C1 segment of cervical spinal cord (tissue), 14 donors: ENCODE measurements at places on chromosomes 11 and 22.

DNA sequence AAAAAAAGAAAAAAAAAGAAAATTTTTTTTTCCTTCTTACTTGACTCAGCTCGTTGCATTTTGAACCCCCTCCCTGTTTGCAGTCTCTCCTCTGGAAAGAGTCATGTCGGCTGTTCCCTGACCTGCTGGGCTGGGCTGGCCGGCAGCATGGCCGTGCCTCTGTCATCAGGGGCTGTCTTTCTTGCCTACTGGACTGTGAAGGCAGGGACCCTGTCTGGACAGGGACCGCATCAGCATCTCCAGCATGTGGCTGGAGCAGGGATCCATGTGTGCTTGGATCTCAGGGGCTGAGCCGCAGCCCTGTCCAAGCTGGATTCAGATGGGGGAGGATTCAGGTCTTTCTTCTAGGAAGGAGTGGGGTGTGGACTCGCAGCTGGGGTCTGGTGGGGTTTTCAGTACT, 15.5 kb downstream of the FBLN1 start:
- DNase-seq: no peak

- DNase-seq: no peak
Observed at GRCh38 chr11:10592331-10592730, 23.9 kb upstream of the LYVE1 start.

DNA sequence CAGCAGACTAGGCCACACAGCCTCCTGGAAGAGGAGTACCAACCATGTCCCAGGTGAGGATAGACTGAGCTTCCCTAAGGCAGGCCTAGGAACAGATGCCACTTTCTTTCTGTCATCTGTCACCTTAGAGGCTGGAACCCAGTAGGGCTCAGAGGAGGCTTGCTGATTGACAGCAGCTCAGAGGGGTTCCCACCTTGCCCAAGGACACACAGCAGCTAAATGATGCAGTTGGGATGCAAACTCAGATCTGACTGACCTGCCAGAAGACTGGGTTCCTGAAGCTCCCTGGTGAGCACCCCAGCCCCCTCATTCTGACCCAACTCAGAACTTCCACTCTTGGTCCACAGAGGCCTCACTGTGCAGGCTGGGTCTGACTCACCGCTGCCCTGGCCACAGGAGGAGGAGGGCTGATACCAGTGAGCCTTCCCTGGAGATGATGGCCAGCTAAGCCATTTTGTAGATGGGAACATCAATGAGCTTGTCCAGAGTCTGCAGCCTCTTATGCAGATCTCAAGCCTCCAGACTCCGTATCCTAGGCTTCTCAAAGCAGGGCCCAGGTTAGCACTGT, 14.0 kb downstream of the CAPN5 start:
- DNase-seq: no peak

DNA sequence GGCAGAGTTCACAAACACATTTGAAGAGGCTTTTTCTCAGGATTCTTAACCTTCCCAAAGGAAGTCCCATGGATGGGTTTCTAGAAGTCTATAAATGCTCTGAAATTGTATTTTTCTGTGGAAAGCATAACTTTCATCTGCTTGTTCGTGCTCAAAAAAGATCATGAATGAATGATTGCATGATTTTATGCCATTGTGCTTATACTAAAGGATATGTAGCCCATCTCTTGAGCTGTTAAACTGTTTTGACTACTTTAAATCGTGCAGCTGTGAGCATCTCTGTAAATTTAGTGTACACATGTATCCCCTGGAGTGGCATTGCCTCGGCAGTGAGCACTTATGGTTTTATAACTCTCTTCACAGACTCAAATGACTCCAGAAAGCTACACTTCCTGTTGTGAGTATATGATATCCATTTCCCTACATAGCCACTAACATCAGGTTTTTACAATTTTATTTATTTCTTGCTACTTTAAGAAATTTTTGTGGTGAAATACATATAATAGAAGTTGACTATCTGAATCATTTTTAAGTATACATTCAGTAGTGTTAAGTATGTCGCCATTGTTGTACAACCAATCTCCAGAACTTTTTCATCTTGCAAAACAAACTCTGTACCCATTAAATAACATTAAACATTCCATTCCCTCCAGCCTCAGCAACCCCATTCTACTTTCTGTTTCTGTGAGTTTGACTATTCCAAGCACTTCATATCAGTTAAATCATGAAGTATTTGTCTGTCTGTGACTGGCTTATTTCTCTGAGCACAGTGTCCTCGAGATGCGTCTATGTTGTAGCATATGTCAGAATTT, 8.0 kb downstream of the NEAT1 start:
- no peak for DNase-seq

DNA sequence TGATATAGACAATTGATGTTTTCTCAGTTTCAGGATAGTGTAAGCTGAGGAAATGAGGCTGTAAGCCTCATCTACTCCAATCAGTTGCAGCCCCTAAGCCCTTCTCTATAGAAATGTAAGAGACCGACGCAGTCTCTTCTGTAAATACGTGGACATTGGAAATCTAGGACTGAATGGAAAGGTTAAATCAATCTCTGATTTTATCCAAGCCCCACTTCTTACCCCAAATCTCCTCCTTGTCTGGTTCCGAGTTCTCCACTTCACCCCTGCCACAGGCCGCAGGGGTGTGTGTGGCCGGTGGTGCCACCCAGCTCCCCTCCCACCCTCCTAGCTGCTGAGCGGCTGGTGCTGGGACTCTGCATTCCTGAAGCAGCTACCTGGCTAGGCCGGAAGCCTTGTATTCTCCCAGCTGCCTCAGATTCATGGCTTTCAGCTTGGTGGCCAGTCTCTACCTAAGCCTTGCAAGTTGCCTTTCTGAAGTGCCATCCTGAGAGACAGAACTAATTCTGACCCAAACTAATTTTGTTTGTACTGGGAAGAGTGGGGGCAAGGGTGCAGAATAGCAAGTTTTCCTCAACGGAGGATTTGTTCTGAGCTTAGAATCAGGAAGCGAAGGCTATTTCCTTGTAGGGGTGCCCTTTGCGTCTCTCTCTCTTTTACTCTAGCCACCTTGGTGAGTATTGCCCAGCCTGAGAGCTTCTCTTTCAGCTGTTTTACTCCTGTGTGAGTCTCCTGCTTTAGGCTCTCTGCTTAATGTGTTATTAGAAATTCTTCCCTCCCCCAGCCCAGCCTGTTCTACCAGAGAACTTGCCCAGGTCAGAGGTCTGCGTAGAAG, 749 bp downstream of the VWA5A start:
- no peak for DNase-seq

DNA sequence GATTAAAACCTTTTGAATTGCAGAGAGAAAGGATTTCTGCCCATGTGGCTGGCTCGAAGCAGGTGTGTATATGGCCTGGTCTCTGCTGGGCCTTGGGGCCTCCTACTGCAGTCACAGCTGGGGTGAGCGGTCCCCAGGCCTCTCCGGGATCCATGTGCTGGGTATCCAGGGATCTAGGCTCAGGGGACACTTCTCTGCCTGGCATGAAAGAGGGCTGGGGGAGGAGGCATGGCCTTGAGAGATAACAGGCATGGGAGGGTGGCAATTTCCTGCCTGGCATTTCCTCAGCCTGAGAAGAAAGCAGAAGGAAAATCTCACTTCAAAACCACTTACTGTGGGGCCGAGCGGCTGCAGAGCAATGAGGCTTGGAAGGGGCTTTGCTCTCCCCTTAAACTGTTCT, 20.3 kb upstream of the PARVG start:
- DNase-seq: no peak

DNA sequence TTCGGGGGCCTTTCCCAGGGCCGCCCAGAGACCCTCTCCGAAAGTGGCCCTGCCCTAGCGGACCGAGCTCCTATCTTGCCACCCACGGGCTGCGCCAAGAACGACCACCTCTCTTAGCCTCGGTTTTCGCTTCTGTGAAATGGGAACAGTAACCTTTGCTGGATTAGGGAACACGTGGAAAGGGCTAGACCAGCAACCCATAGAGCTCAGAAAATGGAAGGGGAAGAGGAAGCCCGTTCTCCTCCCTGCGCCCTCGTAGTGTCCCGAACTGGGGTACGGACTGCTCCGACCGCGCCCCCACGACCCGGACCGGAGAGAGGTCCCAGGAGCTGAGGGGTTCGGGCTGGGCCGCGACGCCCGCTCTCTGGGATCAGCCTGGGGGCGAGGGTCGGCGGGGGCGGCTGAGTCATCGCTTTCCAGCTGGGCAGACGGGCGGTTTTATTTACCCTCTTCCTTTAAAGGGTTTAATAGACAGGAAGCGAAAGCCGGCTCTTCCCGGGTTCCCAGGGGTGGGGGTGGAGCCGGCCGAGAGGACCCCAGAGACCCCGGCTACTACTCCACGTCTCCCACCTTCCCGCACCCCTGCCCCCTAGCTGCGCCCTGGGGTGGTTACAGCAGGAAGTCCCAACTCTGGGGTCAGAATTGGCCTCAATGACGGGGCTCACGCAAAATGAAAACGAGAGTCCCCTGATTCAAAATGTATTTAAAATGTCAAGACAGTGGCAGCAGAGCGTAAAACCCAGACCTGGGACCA, 907 bp upstream of the PHLDA2 start:
- DNase-seq: no peak

DNA sequence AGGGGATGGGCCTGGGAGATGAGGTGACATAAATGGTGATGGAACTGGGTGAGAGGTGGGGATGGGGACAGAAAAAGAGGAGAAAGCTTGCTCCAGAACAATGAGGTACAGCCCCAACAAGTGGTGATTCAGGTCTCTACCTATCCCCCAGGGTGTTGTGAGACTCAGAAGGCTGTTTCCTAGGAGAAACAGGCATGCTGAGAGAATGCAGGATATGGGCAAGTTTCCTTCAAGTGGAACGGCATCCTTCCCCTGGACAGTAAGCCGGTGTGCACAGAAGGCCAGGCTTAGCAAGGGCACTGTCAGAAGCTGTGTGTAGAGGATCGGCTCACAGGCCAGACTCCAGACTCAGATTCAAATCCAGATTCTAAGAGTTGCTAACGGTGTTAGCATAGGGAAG, 34.1 kb upstream of the CRTAM start:
- no peak for DNase-seq

- DNase-seq: no peak
Observed at GRCh38 chr11:1906611-1907423, 12.7 kb upstream of the TNNT3 start.

- DNase-seq: no peak
Observed at GRCh38 chr11:94519478-94520084, 7.3 kb downstream of the C11orf97 start.

DNA sequence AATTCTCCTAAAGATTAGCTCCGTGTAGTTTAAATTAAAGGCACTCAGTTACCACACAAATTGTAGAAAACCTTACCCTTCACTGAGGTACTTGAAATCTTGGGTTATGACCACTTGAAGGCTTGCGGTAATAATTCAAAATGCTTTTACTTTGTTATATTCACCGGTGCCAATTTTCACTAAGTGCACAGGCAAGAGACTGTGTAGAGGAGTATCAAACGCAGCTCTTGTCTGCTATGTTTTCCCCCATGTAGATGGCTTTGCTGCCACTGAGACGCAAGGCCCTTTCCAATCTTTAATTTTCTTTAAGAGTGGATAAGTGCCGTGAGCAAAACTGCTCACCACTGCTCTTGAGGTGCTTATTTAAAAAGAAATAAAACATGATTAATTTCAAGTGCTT, 155.8 kb downstream of the CADM1 start:
- DNase-seq: no peak

GRCh38 chr11:95547976-95548375, 241.6 kb downstream of the FAM76B start:
- no peak for DNase-seq

DNA sequence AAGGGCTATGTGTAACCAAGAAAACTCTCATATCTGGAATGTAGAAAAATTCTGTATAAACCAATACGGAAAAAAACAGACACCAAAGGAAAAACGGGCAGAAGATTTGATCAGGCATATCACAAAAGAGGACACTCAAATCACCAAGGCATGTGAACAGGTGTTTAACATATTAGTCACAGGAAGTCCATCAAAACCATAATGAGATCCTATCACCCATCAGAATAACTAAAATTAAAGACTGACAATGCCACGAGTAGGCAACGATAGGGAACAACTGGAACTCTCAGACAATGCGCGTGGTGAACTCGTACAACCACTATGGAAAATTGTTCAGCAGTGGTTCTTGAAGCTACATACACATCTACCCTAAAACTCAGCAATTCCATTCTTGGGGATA, 94.5 kb downstream of the MICAL3 start:
- DNase-seq: no peak

DNA sequence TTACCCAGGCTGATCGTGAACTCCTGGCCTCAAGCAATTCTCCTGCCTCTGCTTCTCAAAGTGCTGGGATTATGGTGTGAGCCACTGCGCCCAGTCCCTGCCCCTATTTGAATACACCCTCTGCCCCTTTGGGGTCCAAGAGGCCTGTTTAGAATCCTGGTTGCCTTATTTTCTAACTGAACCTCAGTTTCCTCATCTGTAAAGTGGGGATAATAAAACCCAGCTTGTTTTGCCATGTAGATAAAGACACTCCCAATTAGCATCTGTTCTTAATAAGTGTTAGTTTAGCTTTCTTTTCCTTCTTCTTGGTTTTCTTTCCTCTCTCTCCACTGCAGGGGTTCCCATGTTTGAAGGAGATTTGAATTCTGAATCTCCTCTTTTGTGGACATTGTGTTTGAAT, 4.8 kb downstream of the MIAT start:
- DNase-seq: no peak

DNA sequence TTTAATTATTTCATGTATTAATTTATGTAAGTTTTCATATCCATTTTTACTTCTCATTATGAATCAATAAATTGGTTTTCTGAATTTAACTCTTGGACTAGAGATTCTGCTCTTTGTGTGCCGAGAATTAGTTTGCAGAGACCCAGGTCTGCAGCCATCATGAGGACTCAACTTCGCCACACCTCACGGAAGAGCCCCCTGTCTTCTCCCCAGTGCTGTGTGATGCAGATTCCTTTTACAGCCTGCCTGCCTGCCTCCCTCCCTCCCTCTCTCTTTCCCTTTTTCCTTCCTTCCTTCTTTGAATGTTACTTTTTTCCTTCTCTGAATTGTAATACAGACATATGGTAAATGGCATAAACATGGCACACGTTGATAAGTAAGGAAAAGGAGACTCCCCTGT, 947.7 kb downstream of the TBC1D22A start:
- no peak for DNase-seq
